ENCODE measurements at places on chromosomes 12 and 14.

DNA sequence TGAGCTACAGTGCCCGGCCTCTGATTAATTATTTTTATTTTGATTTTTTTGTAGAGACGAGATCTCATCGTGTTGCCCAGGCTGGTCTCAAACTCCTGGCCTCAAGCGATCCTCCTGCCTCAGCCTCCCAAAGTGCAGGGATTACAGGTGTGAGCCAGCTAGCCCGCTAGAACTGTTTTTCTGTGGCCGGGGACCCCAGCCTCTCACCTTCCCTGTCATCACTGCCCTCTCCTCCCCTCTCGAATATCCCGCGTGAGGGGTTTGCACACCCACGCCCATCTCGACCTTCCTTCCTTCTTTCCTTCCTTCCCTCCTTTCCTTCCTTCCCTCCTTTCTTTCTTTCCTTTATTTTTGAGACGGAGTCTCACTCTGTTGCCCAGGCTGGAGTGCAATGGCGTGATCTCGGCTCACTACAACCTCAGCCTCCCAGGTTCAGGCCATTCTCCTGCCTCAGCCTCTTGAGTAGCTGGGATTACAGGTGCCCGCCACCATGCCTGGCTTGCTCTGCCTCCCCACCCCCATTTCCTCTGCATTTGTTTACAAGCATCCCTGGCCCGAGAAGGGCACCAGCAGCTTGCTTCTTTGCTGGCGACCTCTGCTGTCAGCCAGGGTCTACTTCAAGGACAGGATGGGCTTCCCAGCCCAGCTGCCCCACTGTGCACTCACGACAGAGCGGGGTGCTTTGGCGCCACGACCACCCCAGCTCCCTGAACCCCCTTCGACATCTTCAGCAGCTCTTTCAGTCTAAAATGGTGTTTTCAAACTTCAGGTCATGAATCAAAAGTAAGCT is 4.3 kb upstream of the TRAF3 start:
- no peak for DNase-seq

GRCh38 chr12:100553936-100554335 is 19.5 kb upstream of the GAS2L3 start:
- no peak for DNase-seq

DNA sequence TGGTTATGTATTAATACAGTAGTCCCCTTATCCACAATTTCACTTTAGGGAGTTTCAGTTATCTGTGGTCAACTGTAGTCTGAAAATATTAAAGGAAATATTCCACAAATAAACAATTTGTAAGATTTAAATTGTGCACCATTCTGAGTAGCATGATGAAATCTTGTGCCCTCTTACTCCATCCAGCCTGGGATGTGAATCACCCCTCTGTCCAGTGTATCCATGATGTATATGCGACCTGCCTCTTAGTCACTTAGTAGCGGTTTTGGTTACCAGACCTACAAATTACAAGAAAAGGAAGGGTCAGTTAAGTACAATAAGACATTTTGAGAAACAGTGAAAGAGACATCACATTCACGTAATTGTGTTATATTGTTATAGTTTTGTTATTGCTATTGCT is 39.9 kb upstream of the MDGA2 start:
- DNase-seq = no peak

- DNase-seq = no peak
Observed at GRCh38 chr12:42473130-42473529, 116.4 kb downstream of the PRICKLE1 start.

GRCh38 chr12:119718141-119718540 is 50.2 kb downstream of the PRKAB1 start:
- no peak for DNase-seq

DNA sequence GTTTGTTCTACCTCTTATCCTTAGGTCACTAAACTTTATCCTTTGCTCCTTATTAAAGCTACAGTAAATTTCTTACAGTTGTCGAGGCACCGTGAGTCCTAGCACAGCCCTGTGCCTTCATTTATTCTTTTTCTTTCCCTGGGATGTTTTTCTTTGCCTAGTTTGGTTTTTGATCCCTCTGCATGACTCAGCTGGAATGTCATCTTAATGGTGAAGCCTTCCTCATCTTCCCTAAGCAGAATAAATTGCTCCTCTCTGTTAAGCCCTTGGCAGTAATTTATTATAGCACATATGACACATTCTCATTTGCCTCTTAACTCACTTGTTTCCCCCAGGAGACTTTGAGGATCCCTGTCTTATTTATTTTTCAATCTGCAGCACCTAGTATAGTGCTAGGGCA is 16.6 kb downstream of the ACTR10 start:
- no peak for DNase-seq

GRCh38 chr14:103743691-103744090 is 28.1 kb downstream of the ZFYVE21 start:
- DNase-seq = no peak

DNA sequence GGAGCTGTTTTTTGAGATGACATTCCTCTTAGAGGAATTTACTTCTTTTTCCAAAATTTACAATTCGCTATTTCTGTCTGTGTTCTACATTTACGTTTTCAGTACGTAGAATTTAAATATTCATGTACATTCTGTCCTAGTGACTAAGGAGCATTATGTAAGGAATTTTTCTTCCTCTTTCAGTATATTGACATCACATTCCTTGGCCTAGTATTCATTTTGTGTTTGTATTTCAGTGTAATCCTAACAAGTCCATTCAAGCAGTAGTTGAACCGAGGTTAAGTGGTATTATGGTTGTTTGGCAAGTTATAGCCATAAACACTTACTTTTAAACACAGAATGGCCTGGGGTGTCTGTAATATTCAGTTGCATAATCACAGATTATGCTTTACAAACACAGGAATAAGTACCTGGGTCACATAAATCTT is 465.2 kb downstream of the PCNX1 start:
- no peak for DNase-seq

- DNase-seq = no peak
Observed at GRCh38 chr14:75184492-75184891, 8.1 kb upstream of the TMED10 start.

DNA sequence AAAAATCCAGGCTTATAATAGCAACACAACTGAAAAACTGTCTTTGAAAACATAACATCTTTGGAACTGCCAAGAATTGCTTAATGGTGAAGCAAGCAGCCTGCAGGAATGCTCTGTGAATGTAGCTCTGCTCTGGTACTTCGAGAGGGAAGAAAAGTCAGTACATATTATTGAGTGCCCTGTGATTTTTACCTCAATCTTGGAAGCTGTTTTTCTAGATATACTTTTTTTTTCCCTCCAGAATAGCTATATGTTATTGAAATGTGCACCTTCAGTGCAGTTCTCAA is 508.1 kb downstream of the PCNX1 start:
- DNase-seq = no peak

DNA sequence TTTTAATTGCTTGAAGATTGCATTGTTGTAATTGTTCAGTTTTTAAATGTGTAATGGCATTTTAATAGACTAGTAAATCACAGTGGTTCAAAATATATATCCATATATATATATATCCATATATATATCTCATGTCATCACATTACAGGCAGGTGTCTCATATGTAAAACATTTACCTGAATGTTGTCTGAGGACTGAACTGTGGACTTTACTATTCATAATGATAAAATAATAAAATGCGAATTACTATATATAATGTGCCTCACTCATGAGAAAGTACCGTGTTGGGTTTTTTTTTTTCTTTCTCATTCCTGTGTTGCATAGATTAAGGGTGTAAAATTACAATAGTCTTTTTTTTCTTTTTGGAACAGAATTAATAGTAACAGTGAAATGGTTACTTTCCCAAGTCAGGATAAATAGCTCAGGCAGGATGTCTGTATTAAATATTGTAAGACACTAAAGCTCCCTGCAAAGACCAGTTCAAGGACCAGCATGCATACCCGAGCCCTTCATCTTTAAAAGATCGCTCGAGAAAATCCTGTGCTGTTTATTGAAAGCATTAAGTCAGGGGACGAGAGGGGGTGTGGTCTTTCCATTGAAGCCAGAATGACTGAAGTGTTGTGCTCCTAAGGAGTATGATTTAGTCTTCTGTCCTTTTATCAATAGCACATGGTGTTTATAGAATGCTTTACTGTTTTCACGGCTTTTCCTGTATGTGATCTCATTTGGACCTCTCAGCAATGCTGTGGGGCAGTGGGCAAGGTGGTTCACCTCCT is 173.5 kb downstream of the CRADD start:
- DNase-seq = no peak

GRCh38 chr14:30045720-30046119 is 118.1 kb upstream of the PRKD1 start:
- no peak for DNase-seq
